Activated naive CD4-positive, alpha-beta T cell treated with anti-CD3 and anti-CD28 coated beads for 36 hours (primary cell): ENCODE measurements at places on chromosomes 12 and 14.

DNA sequence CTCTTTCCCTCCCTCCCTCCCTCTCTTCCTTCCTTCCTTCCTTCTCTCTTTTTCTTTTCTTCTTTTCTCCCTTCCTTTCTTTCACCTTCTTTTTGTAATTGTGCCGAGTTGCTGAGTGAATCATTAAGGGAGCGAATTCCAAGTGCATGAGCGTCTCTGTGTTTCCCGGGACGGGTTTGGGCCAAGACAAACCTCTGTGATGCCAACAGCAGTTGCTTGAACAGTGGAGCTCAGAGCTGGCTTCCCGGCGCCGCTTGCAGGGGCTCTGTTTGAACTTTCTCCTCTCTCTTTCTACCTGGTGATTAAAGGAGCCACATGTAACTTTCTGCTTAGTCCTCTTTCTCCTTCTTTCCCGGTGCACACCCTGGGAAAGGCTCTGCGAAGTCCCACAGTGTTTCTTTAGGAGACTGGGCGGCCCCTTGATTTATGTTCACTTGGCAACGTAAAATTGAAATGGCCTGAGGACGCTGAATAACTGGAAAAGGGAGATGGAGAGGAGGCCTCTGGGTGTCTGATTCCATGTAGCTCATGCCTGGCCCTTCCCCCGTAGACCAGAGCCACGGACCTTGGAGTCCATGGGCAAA, 33.7 kb upstream of the MAP1LC3B2 start:
- H3K27ac ChIP-seq: no peak overlapping the region
- peaks cover 2% of the 10 kb centered on the region for H3K4me1 ChIP-seq

GRCh38 chr12:48810903-48811431, 7.3 kb upstream of the CACNB3 start:
- no peak for DNase-seq
- no peaks in the 10 kb centered on the region for H3K36me3 ChIP-seq
- peaks cover 10% of the 10 kb centered on the region for H3K4me1 ChIP-seq
- H3K4me3 ChIP-seq: no peak overlapping the region

DNA sequence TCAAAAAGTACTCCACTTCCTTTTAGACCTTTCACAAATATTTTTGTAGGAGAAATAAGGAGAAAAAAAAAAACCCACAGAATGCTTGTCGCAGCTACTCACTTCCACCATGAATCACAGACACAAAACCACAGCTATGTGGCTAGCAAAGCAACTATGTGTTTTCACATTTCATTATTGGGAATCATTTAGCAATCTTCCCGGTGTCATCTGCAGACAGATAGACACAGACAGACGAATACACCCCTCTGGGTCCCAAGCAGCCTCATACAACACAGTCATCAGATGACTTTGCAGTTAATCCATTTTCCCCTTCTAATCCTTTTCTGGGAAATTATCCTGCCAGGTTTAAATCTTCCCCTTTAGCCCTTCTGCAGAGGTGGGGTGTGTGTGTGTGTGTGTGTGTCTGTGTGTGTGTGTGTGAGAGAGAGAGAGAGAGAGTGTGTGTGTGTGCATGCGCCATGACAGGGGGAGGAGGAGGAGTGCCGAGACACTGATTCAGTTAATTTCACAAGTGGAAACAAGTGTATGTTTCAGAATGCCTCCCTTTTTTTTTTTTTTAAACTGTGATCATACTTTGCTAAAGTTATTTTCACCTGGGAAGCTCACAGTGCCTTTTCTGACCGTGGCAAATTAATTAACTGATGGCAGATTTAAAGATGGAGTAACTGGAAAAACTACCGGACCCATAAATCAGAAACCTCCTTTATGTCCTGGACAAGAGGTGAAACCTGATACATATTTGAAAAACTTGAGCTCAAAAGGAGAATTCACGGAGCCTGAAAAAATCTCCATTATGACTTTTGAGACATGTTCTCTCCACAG, 39.9 kb downstream of the LTBP2 start:
- no peaks in the 10 kb centered on the region for H3K36me3 ChIP-seq
- peak overlapping the region; percentile 39 for H3K4me3 ChIP-seq
- peaks cover 26% of the 10 kb centered on the region for H3K4me1 ChIP-seq
- H3K27me3 ChIP-seq: peaks cover 11% of the 10 kb centered on the region

- H3K27me3 ChIP-seq: no peaks in the 10 kb centered on the region
- H3K4me1 ChIP-seq: no peaks in the 10 kb centered on the region
- H3K27ac ChIP-seq: no peak overlapping the region
- H3K36me3 ChIP-seq: no peaks in the 10 kb centered on the region
These were observed 59.6 kb downstream of the PRKD1 start for GRCh38 chr14:29868000-29868399.

GRCh38 chr12:104701301-104701700, 244.6 kb downstream of the CHST11 start:
- no peak overlapping the region for H3K4me3 ChIP-seq
- no peaks in the 10 kb centered on the region for H3K27me3 ChIP-seq
- peaks cover 35% of the 10 kb centered on the region for H3K4me1 ChIP-seq
- H3K27ac ChIP-seq: no peak overlapping the region

DNA sequence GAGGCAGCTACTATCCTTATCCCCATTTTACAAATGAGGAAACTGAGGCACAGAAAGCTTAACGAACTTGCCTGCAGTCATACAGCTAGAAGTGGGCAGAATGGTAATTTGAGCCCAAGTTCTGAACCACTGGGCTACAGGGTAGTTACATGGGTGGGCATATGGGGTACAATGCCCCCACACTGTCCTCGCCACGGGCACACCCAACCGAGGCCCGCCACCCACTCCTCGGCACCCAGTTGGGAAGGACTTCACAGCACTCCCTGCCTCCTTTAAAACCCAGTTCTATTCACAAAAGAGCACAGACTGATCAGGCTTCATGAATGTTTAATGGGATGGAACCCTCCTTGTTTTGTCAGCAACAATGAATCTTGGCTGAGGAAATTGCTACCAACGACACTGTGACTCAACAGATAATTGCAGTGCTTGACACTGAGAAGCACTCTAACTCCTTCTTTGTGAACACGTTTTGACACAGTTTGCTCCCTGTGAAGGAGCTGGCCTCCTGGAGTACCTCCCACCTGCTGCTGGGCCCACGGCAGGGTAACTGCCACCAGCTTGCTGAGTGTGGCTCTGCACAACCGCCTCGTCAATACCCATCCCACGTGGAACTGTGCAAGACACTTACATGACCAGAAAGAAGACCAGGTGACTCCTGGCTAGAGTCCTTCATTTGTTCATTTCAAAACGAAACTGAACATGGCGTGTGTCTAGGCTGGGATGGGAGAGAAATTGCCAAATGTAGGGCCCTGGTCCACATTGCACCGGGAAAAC, 63.5 kb downstream of the CLMN start:
- H3K4me1 ChIP-seq: no peaks in the 10 kb centered on the region
- H3K27ac ChIP-seq: no peak overlapping the region
- DNase-seq: no peak
- peaks cover 3% of the 10 kb centered on the region for H3K27me3 ChIP-seq

- peak overlapping the region; percentile 90 for H3K4me3 ChIP-seq
- H3K27me3 ChIP-seq: no peaks in the 10 kb centered on the region
- H3K4me1 ChIP-seq: peaks cover 29% of the 10 kb centered on the region
- peak overlapping the region; percentile 75 for H3K27ac ChIP-seq
- no peak for DNase-seq
These were observed 1.1 kb downstream of the GXYLT1 start for GRCh38 chr12:42143452-42144157.

DNA sequence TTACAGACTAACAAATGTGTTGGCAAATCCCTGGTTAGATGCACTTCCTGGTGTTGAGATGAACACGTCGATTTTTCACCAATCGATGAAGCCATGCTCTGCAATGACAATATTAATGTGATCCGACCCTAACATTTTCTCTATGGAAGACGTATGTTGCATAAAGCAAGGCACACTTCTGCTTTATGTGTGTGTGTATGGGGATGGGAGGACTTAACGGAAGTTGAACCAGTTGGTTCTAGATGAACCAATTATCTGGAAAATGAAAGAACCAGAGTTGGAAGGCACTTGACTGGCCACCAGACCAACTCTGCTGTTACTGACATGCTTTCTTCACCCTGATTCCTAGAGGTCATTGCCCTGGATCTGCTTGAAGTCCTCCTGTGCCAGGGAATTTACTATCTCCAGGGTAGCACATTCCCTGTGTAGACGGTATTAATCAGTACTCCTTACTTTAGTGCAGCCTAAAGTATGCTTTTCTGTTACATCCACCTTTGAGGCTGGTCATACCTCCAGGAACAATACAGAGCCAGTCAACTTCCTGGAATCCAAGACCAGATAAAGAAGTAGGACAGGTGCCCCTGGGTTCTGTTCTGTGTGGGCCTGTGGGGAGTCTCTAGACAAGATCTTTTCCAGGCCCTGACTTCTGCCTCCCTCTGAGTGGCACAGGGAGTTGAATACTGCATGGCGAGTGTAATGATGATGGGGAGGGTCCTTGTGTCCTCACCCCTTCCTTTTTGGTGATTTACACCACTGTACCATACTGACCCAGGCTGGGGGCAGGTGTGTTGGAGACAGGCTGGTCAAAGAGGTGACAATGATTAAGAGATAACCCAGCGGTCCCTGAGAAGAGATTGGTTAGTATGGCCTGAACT, 4.1 kb downstream of the SDR39U1 start:
- peak overlapping the region; percentile 82 for H3K27ac ChIP-seq
- H3K27me3 ChIP-seq: no peaks in the 10 kb centered on the region
- no peak overlapping the region for H3K4me3 ChIP-seq

GRCh38 chr14:104794631-104794992, 936 bp downstream of the AKT1 start:
- H3K27me3 ChIP-seq: no peaks in the 10 kb centered on the region
- no peak overlapping the region for H3K27ac ChIP-seq
- H3K4me1 ChIP-seq: peaks cover 36% of the 10 kb centered on the region
- DNase-seq: no peak

DNA sequence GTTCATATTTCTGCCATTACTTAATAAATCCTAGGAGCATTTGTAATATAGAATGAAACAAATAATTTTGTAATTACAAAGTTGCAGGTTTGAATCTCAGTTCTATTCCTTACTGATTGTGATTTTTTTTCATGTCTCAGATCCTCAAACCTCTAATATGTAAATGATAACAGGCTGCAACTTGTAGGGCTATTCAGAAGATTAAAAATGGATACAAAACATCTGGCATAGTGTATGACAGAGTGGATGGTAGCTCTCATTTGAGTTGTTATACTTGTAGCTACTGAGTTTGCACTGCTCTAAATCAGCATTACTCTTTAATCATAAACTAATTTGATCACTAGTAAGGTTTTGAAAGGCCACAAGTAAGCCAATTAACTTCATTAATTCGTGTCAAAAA, 406.3 kb upstream of the MGAT4C start:
- no peak for DNase-seq
- no peaks in the 10 kb centered on the region for H3K27me3 ChIP-seq
- no peaks in the 10 kb centered on the region for H3K4me1 ChIP-seq
- H3K4me3 ChIP-seq: no peak overlapping the region
- H3K36me3 ChIP-seq: no peaks in the 10 kb centered on the region

DNA sequence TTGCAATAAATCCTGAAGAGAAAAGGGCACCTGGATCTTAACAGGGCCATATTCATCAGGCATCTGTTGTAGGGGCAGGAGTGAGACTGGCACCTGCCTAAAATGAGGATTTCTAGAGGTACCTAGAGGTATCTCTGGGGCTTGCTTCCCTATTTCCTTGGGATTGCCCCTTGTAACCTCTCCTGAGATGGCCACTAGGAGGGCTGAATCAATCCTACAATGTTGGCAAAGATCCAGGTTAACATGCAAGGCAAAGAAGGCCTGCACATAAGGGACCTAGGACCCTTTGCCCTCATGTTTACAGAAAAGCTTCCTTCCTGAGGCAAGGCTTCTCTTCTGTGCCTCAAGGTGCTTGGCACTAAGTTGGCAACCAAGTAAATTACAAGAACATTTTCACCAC, 25.8 kb upstream of the CLEC4E start:
- DNase-seq: no peak
- peaks cover 7% of the 10 kb centered on the region for H3K27me3 ChIP-seq
- H3K27ac ChIP-seq: no peak overlapping the region
- H3K36me3 ChIP-seq: no peaks in the 10 kb centered on the region
- H3K4me3 ChIP-seq: no peak overlapping the region

DNA sequence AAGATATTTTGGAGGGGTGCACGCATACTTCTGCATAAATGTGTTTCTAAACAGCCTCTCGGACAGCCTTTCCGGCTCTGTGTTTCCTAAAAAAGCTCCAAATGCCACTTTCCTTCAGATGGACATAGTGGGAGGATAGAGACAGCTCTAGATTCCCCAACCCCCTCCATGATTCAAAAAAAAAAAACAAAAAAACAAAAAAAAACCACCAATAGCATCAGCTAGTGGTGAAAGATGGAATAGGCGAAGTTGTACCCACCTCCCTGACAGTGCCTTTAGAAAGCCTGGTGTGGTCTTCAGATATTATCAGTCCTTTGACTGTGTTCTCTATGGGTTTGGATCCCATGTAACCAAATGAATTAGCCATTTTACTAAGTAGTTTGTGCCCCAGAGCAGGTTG, 94.1 kb downstream of the PHETA1 start:
- H3K4me1 ChIP-seq: peaks cover 1% of the 10 kb centered on the region
- H3K36me3 ChIP-seq: no peaks in the 10 kb centered on the region
- no peak for DNase-seq
- H3K27ac ChIP-seq: no peak overlapping the region
- no peak overlapping the region for H3K4me3 ChIP-seq

- no peak for DNase-seq
- no peaks in the 10 kb centered on the region for H3K27me3 ChIP-seq
- H3K36me3 ChIP-seq: no peaks in the 10 kb centered on the region
- H3K4me1 ChIP-seq: peaks cover 17% of the 10 kb centered on the region
- H3K27ac ChIP-seq: no peak overlapping the region
These were observed 6.3 kb upstream of the RILPL2 start for GRCh38 chr12:123442774-123443173.

DNA sequence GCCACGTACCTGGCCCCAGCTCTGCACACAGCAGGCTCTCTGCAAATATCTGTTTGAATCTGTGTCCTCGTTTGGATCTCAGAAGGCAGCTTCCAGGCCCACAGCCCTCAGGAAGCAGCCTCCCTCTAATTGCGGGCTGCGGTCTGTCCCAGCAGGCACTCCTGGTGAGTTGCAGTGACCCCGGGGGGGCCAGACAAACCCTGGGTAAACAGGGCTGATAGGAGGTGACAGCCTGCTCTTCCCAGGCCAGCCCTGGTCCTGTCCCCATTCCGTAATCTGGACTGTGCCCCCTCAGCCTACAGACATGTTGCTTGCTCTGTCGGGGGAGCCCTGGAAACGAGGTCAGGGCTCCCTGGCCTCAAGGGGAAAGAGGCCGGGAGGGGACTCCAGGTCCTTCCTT, 2.0 kb downstream of the FOXN4 start:
- peaks cover 42% of the 10 kb centered on the region for H3K27me3 ChIP-seq
- peaks cover 11% of the 10 kb centered on the region for H3K4me1 ChIP-seq
- no peak overlapping the region for H3K4me3 ChIP-seq

- no peak overlapping the region for H3K4me3 ChIP-seq
- no peaks in the 10 kb centered on the region for H3K4me1 ChIP-seq
- no peaks in the 10 kb centered on the region for H3K36me3 ChIP-seq
- H3K27ac ChIP-seq: no peak overlapping the region
- H3K27me3 ChIP-seq: no peaks in the 10 kb centered on the region
These were observed 774.7 kb downstream of the C12orf50 start for GRCh38 chr12:87254381-87255030.

DNA sequence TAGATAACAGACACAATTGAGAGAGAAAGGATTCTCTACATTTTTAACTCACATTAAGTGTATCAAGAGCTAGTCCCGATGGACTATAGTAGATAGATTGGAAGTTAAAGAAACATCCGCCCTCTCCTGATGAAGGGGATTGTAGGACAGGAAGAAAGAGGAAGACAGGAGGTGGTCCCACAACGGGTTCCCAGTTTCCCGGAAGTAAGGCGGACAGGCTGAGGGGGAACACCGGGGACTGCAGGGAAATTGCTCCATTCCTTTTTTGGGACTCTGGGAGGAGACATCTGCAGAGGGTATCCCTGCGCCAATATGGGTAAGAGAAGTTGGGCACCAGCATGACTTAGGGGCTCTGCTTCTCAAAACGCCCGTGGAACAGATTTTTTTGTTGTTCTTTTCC, 177.5 kb upstream of the ATF7IP start:
- H3K4me3 ChIP-seq: no peak overlapping the region
- no peaks in the 10 kb centered on the region for H3K36me3 ChIP-seq
- peaks cover 6% of the 10 kb centered on the region for H3K27me3 ChIP-seq
- no peak overlapping the region for H3K27ac ChIP-seq
- no peak for DNase-seq
